ENCODE measurements at places on chromosomes 2 and 18.
A peak's percentile ranks its signal among the peaks of the same experiment; 100 is the strongest.

DNA sequence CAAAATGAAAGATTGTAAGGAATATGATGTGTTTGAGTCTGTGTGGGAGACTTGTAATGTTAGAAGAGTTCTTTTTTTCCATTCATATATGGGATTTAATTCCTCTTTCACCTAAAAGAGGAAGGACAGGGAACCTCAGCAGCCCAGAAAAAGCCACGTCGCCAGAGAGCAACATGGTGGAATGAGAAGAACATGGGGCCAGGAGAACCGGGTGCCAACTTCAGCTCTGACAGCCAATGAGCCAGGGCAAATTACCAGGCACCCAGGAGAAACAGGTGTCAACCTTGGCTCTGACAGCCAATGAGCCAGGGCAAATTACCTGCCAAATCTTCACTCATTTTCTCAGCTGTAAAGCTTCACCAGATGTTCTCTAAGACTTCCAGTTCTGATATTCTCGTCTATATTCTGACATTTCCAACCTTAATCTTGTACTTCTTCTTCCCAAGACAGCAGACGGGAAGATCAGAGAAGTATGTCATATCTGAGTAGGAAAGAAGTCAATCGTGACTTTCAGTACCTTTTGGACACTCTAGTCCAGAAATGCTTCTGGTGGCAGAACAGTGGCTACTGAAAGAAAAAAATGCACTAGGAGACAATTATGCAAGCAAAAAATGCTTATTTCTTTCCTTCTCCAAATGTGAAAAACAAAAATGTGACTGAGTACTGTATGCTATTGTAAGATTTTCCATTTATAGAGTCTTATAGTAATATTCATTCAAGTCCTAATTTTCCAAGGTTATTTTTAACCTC, 79.2 kb upstream of the COL5A2 start:
- no peak for DNase-seq

- no peak for DNase-seq
Measured at GRCh38 chr2:219522111-219523030, 8.1 kb downstream of the ASIC4 start.

GRCh38 chr2:62221141-62221540, 25.2 kb downstream of the B3GNT2 start:
- DNase-seq: no peak

DNA sequence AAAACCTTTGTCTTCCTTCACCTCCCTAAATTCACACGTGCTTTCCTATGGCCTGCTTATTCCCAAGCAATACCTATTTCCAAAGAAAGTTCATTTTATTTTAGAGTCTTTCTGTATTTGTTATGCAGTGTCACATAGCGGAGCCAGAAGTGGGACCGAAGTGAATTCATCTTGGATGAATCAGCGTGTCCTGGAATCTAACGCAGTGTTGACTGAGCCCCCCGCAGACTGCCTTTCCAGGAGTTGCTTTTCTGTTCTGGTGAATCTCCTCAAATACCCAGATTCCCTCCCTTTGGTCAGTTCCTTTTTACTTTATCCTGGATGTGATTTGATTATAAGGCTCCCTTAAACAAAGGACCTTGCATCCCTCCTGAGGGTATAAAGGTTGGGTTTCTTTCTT, 10.8 kb downstream of the ALPP start:
- DNase-seq: no peak

GRCh38 chr2:119431155-119431975, at the start of gene TMEM37:
Gene TMEM37, plus strand, starts transcription at chr2:119431854. Its CDS starts 50 bp downstream, at chr2:119431904.
- DNase-seq: no peak

- DNase-seq: no peak
Measured at GRCh38 chr2:241112046-241112445, 10.0 kb upstream of the MTERF4 start.

- no peak for DNase-seq
Measured at GRCh38 chr18:5879479-5879882, 15.8 kb downstream of the TMEM200C start.

DNA sequence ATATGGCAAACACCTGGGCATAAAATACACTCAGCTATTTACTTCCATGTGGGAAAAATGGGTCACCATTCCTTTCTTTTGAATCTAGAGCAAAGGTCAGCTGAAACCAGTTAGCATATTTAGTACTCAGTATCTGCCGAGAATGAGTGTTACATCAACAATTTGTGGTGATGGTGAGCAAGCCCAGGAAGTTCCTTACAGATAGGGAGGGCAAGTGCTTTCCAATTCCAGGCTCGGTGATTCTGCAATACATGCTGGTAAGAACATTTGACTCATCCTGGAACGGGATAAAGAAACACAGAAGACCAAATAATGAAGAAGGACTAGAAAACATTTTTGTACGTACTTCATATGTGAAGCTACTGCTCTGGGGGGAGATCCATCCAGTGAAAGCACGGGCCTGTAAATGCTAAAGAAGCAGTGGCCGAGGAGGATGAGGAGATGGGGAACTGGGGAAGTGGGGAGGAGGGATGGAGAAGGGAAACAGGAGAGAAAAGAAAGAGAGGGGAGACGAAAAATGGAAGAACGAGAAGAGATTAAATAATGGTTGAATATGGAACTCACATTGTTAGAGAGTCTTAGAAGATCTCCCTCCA, 251.9 kb downstream of the TTC32 start:
- DNase-seq: no peak

DNA sequence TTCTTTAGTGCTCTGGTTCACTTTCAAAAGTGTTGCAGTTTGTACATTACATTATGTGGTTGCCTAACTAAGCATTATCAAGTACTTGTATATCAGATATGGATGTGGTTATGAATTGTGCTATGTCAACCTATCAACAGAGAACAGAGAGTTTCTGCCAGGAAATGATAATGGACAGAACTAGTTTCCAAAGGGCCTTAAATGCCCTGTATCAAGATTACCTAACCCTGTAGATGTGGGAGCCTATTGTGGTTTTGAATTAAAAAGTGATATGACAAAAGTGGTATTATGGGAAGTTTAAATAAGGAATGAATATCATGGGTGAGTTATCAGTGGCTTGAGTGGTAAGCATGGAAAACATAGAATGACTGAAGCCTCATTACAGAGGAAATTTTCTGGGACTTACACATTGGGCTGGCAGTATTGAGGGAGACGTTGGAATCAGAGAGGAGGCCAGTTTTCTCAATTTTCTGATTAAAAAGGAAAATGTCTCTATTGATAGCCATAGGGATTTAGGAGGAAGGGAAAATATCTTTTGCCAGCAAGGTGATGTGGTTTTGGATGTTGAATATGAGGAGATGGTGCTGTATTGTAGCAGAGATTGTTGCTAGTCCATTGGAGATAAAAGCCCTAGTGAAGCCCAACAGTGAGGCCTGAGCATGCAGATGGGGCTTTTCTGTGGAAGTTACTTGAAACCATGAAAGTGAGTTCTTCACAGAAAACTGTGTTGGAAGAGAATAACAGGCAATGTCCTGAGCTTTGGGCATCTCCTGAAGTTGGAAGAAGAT, 140.7 kb downstream of the TTC27 start:
- no peak for DNase-seq

DNA sequence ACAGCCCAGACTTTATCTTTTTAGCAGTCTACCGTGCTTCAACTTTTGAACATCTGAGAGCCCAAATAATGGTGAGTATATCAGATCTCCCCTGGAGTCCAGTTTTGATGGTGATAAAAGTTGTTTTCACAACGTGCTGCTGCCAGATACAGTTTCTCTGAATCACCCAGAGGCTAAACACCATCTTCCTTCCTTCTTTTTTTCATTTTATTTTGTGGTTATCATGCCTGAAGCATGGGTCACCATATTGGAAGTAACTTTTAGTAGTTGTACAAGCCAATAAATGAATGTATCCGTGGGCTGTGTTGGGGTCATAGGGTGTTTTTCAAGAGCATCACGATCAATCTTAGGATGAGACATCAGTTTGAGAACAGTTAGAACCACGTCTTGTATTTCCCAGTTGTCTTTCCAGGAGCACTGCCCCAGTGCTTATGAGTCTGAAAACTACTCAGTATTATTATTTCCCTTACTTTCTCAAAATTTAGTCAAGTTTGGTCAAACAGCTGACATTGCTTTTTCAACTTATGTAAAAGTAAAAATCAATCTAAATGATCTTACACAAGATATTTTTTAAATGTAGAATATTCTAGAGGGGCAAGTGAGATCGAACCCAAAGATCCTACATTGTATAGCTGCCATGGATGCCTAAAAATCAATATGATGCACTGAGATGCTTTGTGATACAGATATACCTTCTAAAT, 311.4 kb downstream of the CTNNA2 start:
- no peak for DNase-seq

GRCh38 chr2:217940261-217941220, 62.3 kb downstream of the TNS1 start:
- DNase-seq: no peak

DNA sequence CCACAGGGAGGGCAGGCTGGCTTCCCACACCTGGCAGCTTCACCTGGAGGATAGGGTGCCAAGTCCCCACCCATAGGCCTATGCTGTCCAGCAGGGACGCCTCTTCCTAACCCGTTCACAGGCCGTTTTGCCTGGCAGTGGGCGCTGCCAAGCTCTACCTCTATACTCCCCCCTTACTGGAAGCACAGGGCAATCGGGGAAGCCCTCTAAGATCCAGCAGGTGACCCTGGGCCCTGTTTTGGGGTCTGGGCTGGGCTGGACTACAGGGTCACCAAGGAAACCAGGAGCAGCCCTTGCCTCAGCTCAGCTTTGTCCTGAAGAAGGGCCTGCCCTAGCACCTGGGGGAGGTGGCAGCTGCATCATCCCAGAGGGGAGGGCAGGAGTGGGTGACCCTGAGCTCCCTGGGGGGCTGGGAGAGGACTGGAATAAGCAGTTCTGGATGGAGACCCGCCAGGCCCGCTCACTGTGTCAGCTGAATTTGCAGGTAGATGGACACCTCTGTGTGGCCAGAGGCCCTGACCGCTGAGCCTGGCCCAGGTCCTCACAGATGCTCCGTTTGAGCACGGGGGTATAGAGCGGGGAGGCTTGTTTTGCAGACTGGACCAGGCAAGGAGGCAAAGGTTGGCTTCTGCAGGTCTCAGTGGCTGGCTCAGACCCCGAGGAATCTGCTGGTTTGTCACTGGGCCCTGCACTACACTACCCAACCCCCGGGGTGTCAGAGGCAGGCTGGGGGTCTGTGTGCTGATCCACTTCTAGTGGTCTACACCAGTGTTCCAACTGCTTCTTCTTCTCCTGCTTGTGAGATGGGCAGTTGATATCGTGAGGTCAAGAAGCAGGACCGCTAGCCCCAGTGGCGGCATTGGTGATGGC, 163.1 kb downstream of the ASB1 start:
- no peak for DNase-seq

DNA sequence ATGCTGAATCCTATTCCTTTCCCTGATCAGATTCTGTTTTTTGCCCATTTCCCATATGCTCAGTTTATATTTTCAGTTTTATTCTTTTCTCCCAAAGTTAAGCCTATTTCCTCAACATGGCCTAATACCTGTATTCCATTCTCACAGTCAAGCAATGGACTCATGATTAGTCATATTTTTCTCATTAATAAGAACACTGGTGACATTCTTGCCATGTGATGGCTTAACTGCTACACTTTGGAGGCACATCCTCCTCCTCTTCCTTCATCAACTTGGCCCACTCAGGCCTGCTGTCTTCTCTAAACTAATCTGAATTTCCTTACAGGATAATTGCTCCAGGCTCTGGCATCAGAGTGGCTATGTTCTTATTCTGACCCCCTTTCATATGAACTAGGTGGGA, 679.2 kb downstream of the NYAP2 start:
- no peak for DNase-seq

GRCh38 chr2:162989507-162989906, 150.9 kb upstream of the KCNH7 start:
- no peak for DNase-seq

GRCh38 chr2:134167015-134167414, 86.9 kb upstream of the MGAT5 start:
- DNase-seq: no peak

- peak; percentile 53 for DNase-seq
Measured at GRCh38 chr2:41896186-41896846, 151.5 kb upstream of the PKDCC start.

GRCh38 chr2:190947711-190948251, 66.2 kb downstream of the STAT1 start:
- peak; percentile 38 for DNase-seq

DNA sequence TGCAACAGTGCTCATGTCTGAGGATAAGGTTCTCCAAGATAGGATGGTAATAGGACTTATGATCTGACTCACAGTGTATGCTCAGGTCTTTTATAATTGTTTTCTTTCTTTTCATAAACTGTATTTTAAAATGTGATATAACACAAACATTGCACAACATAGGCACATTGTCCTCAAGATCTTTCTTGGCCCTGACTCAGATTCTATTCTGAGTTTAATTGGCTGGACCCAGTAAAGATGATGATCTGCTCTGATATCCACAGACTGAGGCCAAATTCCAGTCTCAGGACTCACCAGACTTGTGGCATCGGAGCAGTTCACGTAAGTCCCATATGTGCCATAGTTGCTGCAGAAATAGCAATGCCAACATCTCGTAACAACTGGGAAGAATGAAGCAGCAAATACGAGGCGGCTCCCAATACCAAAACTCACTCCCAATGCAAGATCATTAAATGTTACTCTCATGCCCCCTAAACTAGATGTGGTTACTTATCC, 448.9 kb upstream of the SLC14A2 start:
- no peak for DNase-seq

- no peak for DNase-seq
Measured at GRCh38 chr18:77086656-77087392, 45.8 kb downstream of the MBP start.

GRCh38 chr2:33777786-33778185, 178.7 kb upstream of the FAM98A start:
- DNase-seq: no peak

DNA sequence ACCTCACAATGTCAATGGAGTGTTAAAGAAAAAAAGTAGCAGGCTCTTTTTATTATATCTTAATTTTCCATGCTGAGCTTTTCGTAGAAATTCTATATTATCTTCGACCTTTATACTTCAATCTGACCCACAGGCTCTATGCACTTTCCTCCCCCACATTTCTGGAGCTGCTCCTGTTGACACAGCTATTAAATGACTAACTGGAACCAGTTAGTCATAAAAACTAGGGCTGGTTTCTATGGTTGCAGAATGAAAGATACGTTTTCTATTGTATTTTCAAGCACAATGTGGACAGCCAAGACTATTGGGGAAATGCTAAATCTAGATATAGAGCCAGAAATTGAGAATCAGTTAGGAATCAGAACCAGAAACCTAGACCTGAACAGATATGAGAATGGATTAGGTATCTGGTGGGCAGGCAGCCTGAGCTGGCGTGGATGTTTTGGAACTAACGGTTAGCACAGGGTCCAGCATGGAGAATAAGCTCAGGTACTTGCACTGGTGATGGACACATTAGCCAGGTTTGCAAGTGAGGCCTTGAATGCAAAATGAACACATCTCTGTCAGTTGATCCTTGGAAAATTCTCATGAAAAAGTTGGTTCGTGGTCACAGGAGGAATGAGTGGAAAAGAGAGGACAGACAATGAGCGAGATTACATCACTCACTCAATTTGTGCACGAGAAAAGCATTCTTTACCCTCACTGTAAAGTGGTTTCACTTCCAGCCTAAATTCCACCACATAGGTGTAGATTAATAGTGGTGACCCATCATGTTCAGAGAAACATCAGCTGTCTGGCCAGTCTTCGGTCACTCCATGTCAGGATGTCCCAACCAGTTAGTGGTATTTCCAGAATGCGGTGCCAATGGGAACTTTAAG, 144.6 kb upstream of the EPHA4 start:
- DNase-seq: no peak

GRCh38 chr2:241507430-241508239, 749 bp downstream of the STK25 start:
- peak; percentile 39 for DNase-seq

GRCh38 chr2:158214431-158214830, 112.8 kb downstream of the UPP2 start:
- DNase-seq: no peak

GRCh38 chr2:13583609-13584008, 866.9 kb downstream of the TRIB2 start:
- DNase-seq: no peak
